ENCODE measurements at places on chromosomes 3 and 15.

DNA sequence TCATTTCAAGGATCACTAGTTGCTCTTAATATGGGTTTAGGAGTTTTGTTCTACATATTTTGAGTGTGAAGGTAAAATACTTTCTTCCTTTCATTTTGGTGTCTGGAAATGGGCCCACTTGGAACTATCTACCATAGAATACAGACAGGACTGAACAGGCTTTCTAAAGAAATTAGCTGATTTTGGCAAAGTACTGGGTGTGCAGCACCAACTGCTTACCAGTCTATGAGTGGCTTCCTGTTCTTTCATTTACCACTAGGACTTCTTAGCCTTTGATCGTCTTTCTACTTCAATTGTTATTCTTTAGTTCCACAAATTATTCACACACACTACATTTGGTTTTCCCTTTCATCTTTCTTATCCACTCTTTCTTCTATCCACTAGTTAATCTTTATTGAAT lies 1196.3 kb downstream of the ROBO1 start:
- no peak for DNase-seq

DNA sequence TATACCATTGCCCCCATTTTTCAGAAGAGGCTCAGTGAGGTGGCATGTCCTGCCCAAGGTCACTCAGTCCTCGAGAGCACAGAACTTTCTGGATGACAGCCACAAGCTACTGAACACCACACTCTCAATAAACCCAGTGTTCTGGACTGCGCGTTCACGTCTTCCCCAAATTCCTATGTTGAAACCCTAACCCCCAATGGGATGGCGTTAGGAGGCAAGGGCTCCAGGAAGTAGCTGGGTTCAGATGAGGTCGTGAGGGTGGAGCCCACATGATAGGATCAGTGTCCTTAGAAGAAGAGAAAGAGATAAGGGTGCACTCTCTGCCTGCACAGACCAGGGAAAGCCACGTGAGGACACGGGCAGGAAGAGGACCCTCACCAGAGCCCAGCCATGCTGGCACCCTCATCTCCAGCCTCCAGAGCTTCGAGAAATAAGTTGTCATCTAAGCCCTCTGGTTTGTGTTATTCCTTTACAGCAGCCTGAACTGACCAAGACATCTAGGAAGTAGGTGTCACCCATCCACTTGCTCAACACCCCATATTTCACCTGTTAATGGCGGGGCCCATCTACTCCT lies 324.0 kb downstream of the UACA start:
- no peak for DNase-seq

DNA sequence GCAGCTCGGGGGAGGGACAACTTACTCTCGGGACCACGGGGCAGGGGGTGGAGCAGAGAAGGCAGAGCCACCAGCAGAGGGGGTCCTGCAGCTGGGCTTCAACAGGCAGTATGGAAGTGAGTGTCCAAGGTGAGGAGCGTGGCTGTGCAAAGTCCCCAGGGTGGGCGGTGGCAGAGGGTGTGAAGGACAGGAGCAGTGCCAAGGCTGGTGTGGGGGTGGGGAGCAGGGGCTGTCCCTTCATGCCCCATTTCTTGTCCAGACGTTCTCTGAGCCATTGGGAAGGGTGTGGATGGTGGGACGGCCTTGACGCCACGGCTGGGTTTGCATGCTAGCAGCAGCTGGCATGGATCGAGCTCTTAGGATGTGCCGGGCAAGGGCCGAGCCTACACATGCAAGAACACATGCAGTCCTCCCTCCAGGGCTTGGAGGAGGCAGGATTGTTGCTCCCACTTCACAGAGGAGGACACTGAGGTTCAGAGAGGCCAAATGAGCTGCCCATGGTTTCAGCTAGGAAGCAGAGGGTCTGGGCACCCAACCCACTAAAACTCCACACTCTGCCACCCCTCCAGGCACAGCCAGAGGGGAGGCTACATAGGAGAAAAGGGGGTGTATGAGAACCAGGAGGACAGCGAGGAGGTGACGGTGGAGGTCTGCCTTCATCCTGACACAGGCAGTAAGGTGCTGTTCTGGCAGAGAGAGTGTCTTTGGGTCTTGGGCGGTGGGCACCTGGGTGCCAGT lies 93.6 kb downstream of the TBC1D2B start:
- DNase-seq: no peak

GRCh38 chr3:77052051-77052501 lies 12.2 kb downstream of the ROBO2 start:
- no peak for DNase-seq

- DNase-seq: no peak
Observed at GRCh38 chr3:133258358-133258757, 141.5 kb upstream of the BFSP2 start.

- peak; percentile 11 for DNase-seq
Observed at GRCh38 chr3:170387950-170388349, 30.4 kb downstream of the SKIL start.

DNA sequence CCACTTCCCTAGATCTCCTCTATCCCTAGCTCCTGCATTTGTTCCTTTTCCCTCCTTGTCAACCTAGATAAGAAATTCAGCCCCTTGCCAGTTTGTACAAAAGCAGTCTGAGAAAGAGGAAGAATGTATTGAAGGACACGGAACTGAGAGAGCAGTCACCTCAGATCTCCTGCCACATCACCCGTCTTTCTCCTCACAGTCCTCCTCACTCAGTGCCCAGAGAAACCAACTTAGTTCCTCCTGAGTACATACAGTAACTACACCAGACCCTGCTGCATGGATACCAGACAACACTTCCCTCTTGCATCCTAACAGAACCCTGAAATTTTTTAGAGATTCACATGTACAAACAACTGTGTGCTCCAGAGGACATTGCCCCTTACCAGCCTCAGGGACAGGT lies 563.6 kb upstream of the ADAMTS9 start:
- no peak for DNase-seq

DNA sequence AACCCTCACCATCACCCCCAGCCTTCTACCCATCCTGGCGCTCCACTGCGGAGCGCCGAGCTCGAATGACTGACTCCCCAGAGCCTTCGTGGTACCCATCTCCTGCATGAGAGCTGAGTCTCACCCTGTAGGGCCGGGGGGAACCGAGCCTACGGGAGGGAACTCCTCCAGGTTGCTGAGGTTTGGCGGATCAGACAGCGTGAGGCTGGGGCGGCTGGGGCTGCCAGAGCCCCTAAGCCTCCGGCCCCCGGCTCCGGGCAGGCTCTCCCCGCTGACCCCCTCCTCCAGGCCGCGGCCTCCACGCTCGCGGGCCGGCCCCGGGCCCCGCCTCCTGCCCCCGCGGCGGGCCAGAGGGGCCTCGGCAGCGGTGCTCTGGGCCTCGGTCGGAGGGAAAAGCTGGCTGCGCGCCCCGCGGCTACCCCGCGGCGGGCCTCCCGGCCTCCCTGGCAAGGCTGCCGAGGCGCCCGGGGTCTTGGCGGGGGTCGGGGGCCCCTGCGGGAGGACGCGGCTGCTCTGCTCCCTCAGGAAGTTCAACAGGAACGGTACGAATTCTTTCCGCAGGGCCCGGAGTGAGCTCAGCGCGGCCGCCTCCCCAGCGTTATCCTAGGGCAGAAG lies 643 bp downstream of the CDAN1 start:
- DNase-seq: peak; percentile 31

DNA sequence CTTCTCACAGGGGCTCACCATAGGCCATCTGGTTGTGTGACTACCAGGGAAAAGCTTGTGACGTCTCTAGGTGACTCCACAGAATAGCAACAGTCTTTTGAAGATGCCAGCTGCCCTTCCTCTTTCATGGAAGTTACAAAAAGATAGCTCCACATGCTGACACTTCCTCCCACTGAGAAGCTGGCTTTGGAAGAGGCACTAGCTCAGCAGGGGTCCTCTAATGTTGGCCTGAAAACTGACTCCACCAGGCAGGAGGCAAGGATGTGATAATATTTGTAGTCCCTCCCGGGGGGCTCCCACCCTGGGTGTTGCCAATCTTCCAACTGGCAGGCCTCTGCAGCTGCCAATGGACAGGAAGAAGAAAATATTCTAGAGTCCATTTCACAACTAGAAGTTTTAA lies 343.5 kb downstream of the NEK10 start:
- no peak for DNase-seq

GRCh38 chr15:68819495-68820294 lies 1.0 kb downstream of the ANP32A start:
- no peak for DNase-seq

DNA sequence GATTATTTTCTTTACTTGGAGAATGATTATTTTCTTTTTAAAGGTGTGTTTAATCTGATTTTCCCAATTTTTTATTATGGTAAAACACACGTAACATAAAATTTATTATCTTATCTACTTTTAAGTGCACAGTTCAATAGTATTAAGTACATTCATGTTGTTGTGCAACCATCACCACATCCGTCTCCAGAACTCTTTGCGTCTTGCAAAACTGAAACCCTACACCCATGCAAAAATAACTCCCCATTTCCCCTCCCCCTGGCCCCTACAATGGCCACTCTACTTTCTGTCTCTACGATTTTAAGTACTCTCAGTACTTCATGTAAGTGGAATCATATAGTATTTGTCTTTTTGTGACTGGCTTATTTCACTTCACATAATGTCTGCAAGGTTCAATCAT lies 230.7 kb downstream of the SATB1 start:
- no peak for DNase-seq

- DNase-seq: no peak
Observed at GRCh38 chr15:70390723-70391122, 293.0 kb upstream of the TLE3 start.

DNA sequence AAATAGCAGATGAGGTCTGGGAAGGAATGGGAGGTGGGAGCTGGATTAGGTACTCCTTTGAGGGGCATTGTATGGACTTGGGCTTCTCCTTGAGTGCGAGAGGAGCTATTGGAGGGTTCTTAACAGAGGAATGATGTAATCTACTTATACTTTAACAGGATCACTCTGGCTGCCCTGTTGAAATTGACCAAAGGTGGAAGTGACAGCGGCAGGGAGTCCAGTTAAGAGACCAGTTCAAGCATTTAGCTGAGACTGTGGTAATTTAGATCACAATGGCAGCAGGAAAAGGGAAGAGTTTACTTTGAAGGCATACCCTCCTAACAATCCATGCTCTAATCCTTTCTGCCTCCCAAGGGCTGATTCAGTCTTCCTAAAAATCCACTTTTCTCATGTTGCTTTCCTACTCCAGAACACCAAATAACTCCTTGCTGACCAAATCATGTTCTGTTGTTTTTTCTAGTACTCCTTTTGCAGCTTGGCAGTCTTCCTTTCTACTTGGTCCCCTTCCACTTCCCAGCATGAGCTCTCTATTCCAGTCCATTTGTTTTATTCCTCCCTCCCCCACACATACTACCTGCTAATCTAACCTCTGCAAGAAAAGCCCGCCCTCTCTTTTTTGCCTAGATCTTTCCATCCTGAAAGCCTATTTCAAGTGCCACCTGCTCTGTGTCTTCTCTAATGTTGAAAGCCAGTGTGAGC lies 139.4 kb downstream of the NECTIN3 start:
- DNase-seq: no peak

DNA sequence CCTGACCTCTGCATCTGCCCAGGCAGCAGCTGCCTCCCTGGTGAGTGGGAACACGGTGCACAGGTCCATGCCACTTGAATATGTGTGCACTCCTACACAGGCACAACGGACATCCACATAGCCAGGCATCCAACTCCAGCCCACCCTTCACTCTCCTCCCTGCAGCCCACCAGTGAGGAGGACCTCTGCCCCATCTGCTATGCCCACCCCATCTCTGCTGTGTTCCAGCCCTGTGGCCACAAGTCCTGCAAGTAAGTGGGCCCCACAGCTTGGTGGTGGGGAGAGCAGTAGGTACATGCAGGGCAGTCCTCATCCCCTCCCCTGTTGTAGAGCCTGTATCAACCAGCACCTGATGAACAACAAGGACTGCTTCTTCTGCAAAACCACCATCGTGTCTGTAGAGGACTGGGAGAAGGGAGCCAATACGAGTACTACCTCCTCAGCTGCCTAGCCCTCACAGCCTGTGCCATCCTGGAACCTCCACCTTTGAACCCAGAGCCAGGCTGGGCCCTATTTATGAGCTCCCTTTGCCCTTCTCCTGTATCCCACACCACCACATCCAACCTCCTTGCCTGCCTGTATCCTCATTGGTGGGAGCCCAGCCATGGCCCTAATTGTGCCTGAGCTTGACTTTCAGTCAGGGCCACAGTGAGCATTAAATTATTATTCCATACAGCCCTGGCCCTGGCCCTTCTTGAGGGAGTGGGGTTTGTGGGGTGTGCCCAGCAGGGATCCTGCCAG lies 1.5 kb upstream of the AMIGO3 start:
- DNase-seq: no peak

DNA sequence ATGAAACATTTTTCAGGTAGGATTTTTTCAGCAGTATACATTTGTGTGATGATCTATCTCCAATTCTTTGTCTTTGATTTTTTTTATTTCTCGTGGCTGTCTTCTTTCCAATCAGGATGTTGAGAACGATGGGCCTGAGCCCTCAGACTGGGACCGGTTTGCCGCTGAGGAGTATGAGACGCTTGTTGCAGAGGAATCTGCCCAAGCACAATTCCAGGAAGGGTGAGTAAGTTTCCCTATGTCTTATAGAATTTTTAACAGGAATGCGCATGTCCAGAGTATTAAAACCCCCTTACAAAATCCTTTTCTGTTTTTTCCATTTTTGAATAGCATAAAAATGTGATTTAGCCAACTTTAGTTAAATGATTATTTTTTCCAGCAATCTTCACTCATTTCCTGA lies 90.0 kb downstream of the MSL2 start:
- DNase-seq: no peak

- no peak for DNase-seq
Observed at GRCh38 chr3:197348014-197348413, 49.6 kb upstream of the DLG1 start.

DNA sequence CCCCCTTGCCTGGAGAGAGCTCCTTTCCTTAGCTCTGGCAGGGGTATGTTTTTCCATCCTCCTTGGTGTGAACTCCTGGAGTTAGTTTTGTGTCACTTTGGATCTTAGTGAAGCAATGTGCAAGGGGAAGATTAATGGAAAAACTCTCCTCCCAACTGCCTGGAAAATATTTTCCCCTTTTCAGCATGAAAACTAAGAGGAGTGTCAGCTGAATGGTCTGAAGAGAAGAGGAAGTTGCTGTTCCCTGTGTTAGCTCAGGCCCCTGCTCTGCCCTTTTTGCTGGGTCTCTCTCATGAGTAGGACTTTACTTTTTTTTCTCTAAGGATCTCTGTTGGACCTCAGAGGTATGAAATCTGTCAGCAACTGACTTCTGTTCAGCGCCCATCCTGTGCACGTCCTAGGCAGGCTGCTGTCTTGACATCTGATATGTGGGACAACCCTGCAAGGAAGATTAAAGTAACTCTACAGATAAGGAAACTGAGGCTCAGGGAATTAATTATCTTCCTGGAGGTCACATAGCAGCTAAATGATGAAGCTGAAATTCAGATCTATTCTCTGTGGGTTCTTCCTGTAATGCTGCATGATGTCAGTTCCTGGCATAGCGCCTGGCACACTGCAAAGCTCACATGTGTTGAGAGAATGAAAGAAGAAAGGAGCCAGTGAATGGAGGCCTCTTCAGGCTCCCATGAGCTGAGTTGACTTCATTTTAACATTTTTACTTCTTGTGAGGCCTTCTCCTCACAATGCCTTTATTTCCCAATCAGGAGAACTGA lies 109.7 kb upstream of the GALNT15 start:
- peak; percentile 66 for DNase-seq

GRCh38 chr3:64380546-64380945 lies 155.3 kb upstream of the PRICKLE2 start:
- no peak for DNase-seq

All from AG08395 (cell line).